RWPE1 (cell line): ENCODE measurements at places on chromosomes 2 and 18.
A peak's percentile ranks its signal among the peaks of the same experiment; 100 is the strongest.

- peak; percentile 27 for DNase-seq
These were observed 425 bp downstream of the ASB3 start for GRCh38 chr2:53786352-53786704.

DNA sequence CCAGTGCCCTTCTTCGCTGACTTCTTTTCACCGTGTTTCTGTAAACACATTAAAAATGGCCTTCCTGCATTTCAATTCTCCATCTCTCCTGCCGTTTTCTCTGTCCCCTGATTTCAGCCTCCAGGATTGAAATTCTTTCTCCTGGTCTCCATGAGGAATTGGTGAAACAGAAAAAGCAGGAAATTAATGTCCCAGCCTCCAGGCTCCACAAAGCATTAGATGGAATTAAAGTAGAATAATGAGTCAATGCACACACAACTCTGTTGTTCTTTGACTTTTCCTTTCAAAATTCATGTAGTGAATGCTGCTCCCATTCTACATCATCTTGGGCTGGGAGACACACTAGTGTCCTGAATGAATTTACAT is 209.5 kb downstream of the KLHL29 start:
- DNase-seq, result no peak

DNA sequence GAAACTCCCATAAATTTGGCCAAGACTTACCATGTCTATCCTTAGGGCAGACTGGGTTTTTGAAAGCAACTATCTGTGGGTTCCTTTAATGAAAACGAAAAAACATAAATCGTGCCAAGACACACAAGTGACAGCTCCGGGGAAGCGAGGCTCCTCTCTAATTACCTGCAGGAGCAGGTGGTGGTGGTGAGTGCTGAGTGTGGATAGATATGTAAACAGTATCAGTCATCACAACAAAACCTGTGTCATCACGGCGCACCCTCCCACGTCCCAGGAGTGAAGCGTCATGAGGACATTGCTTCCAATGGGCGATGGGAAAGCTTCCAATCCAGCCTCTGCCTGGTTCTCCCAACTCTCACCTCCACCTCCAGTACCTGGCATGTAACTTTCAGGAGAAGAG is 31.3 kb downstream of the ACKR3 start:
- DNase-seq, result peak; percentile 48

- DNase-seq, result no peak
These were observed 167.2 kb upstream of the SPOPL start for GRCh38 chr2:138334323-138334722.

DNA sequence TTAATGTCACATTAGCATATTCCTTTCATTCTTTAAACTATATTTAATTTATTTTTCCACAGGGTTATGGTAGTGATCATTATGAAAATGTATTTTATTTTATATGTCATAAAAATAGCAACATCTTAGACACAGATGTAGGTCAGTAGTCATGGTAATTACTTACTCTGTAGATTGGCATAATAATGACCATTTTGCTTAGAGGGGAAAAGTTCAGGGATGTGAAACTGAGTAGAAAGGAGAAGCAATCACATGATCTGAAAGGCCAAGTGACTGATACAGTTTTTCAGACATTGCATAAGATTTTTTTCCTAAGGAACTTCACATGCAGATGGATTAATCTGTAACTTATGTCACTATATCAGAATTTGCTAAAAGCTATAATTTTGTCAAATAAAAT is 286.9 kb downstream of the CTNNA2 start:
- DNase-seq, result no peak

- DNase-seq, result no peak
These were observed 20.6 kb downstream of the ATOH8 start for GRCh38 chr2:85774126-85774978.

DNA sequence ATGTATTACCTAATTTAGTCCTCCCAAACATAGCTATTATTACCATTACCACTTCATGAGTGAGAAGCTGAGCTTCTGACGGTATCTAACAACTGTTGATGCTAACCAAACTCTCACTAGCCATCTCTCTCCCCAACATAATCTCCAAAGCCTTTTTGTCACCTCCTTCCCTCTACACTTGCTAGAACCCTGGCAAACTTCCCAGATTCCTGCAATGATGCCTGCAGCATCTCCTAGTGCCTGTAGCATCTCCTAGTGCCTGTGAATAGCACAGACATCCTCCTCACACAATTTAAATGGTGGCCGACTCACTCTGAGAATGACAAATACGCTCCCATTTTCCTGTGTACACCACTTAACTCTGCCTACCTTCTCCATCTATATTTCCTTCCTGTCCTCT is 126.7 kb downstream of the STK39 start:
- no peak for DNase-seq

GRCh38 chr18:13558790-13559189 is 167.6 kb downstream of the FAM210A start:
- DNase-seq, result no peak

DNA sequence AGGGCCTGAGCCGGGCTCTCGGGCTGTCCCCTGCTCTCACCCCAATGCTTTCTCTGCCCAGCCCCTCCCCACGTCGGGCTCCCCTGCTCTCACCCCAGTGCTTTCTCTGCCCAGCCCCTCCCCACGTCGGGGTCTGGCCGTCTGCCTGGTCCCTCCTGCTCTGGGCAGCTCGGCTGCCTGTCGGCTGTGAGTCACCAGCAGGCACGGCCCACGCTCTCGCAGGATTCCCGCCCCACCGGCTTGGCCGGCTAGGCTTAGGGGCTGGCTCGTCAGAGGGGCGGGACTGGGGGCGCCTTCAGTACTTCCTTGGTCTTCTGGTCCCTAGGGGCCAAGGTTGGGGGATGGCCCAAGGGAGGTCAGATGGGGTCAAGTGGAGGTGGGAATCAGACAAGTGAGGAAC is 3.3 kb downstream of the BOK start:
- DNase-seq, result peak; percentile 70

DNA sequence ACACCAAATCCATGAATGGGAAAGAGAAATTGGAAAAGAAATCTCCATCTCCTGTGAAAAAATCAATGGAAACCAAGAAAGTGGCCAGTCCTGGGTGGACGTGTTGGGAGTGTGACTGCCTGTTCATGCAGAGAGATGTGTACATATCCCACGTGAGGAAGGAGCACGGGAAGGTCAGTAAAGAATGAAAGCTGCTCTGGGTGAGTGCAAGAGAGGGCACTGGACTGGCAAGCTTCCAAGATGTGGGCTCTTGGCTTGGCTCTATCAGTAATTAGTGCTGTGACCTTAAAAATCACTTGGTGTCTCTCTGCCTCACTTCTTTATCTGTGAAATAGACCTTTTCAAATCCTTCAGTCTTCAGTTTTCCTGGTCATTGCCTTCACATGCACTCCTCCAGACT is 89.0 kb downstream of the ZNF532 start:
- no peak for DNase-seq

- peak; percentile 8 for DNase-seq
These were observed 70.6 kb downstream of the LYPD6 start for GRCh38 chr2:149400997-149401396.
